ENCODE measurements at places on chromosomes 2 and 18.

DNA sequence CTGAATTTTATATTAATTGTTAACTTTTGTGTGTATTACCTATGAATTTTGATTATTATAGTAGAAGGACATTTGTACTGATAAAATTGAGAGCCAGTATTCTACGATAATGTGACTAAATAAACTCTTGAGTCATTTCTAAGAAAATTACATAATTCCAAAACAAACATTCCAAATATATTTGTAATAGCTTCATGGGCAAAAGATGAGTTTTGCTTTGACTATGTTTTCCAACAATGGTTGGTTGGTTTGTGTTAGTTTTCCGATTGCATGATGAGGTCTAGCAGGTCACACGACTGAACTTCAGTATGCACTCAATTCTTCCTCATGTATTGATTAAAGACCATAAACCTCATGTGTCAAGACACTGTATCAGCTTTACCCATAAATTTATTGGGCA is 71.7 kb upstream of the WDR75 start:
- DNase-seq, result peak; percentile 78

- DNase-seq, result peak; percentile 59
Measured at GRCh38 chr2:76197842-76198448, 487.2 kb upstream of the GCFC2 start.

GRCh38 chr2:98039085-98039756 is 43.5 kb upstream of the TMEM131 start:
- no peak for DNase-seq

GRCh38 chr2:28088970-28089369 is 198.4 kb downstream of the BABAM2 start:
- DNase-seq, result peak; percentile 70

DNA sequence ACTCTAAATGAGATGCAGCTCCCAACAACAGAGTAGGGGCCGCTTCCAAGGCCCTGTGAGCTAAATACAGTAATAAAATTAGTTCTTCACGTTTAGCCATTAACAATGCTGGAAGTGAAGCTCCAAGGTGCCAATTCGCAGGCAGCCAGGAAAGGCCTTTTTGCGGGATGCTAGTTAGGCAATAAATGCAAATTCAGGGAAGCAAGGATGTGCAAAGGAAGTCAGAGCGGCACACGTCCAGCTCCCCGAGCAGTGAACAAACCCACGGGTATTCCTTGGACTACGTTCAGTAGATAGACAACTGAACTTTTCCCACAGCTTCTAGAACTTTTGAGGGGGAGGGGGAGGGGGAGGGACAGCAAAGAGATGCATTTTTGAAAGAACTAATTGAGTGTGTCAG is 6.9 kb downstream of the ZNF516 start:
- DNase-seq, result peak; percentile 73

DNA sequence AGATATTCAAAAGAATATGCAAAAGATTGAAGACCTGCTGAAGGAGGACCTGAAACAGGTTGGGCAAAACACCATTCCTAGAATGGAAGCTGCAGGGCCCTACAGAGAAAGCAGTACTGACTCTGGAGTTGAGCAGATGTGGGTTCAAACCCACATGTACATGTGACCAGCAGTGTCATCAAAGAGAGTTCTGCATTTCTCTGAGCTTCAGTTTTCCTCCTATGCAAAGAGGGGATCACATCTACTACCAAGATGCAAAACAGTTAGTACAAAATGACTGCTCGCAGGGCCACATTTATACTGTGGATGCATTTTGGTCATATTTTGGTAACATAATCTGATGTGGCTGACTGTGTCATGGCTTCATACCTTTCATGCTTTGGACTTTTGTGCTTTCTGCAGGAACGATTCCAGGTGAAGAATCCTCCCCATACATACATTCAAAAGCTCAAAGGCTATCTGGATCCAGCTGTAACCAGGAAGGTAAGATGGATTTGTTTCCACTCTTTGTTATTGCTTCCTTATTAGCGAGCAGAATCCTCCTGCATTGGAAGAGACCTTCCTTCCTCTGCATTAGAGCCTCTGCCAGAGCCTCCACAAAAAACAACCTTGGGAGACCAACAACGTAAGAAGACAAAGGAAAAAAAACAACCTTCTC is 174.8 kb downstream of the PRPF40A start:
- DNase-seq, result no peak

GRCh38 chr2:196437626-196438025 is 201.9 kb upstream of the CCDC150 start:
- no peak for DNase-seq

DNA sequence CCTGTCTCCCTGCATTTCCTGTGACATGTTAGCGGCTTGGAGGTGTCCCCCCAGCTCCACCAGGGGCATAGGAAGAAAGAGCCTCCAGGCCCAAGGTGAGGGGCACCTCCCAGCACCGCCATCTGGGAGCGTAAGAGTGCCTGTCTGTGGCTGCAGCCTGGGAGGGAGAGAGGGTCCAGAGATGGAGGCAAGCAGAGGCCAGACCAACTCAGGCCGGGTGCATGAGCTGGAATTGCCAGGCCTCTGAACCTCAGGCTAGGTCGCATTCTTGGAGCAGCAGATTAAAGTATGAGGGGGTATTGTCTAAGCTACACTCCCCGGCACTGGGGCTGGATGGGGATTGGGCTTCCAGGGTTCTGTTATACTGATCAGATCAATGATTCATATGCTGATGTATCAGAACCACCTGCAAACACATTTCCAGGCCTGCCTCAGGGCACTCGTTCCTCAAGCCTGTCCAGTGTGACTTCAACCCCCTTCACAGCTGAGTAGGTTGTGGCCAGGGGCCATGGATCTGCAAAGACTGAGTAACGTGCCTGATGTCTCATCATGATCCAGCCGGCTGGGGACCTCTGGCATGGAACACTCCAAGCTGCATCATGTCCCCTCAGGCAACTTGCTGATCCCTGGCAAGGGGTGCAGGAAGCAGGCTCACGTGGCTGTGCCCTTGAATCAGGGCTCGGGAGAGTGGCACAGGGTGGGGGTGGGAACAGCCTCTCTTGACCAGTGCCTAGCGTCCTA is 73.2 kb downstream of the HS1BP3 start:
- peak; percentile 95 for DNase-seq

GRCh38 chr2:31475692-31476091 is 61.1 kb upstream of the XDH start:
- DNase-seq, result peak; percentile 92

DNA sequence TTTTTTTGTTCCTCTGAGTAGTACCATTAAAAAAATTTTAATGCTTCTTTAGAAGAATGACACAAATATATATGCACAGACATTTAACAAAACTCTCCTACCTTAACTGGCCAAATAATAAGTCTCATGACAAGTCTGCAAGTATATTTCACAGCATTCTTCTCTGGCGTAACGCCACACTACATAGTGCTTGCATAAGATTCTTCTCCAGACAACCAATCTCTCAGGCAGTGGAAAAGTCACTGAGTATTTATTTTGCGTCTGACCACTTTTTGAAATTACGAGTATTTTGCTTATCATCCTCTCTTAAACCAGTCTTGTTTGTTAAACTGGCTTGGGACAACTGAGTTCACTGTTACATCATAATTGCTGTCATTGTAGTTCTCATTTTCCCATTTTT is 749.2 kb downstream of the ADCYAP1 start:
- no peak for DNase-seq

- peak; percentile 82 for DNase-seq
Measured at GRCh38 chr18:67600181-67601180, 84.0 kb upstream of the DSEL start.

GRCh38 chr2:10957391-10957790 is 45.7 kb downstream of the KCNF1 start:
- DNase-seq, result peak; percentile 59

Measured in GM23248 (cell line).